ENCODE measurements at places on chromosomes 1 and 21.

DNA sequence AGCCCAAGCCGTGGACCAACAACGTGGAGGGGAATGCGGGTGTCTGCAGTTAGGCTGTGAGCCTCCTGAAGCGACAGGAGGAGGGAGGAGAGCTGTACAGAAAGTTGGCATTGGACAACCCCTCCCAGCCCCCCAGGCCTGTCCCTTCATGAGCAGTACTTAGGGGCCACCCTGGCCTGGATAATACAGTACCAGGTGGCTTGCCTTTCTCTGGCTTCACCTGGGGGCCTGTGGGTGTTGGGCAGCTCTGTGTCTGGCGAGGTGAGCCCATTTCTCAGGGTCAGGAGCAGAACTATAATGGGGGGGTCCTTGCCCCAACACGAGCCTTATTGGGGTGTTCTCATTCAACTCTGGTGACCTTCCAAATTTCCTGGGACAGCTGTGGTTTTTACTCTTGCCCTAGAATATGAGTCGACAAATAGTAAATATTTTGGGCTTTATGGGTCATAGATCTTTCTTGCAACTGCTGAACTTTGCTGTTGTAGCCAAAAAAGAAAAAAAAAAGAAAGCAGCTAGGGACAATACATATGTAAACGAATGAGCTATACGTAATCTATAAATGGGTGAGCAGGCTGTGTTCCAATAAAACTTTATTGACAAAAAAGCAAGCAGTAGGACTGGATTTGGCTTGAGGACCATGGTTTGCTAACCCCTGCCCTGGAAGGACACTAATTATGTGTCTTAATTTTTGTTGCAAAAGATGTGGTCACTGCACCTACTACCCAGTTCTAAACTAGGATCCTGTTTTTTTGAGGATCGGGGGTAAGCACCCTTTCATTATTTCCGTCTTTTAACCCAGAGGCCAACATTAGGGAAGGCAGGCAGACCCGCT, 11.4 kb downstream of the COQ8A start:
- DNase-seq = no peak

GRCh38 chr1:224496826-224497225, 62.2 kb upstream of the WDR26 start:
- no peak for DNase-seq

DNA sequence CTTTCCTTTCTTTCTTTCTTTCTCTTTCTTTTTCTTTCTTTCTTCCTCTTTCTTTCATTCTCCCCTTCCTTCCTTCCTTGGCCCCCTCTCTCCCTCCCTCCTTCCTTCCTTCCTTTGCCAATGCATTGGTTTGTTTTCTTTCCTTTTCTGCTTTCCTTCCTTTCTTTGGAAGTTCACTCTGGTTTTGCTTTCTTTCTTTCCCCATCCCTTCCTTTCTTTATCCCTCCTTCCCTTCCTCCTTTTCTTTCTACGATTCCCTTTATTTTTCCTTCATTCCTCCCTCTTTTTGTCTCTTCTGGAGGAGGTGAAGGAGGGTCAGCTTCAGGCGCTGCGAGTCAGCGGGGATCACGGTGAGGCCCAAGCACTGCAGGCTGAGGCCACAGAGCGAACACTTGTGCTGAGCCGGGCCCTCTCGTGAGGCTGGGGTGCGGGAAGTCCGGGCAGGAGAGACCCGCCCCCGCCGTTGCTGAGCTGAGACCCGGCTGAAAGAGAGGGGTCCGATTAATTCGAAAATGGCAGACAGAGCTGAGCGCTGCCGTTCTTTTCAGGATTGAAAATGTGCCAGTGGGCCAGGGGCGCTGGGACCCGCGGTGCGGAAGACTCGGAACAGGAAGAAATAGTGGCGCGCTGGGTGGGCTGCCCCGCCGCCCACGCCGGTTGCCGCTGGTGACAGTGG, 1.5 kb downstream of the SIM2 start:
- no peak for DNase-seq

DNA sequence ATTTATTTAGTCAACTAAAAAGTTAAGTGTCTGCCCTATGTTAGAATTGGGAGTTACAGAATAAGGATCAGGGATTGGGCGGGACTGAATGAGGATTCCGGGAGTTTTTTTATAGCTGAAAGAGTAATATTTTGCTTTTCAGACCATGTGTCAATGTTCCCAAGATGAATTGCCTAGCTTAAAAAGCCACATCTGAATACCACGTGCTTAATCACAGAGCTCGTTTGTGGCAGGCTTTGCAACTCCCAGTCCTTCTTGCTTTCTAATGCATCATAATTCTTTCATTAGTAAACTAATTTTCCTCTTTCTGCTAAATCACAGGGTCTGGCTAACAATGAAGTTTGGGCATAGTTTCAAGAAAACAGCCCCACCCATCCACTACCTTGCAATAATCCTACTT, 4.2 kb upstream of the BCL10 start:
- no peak for DNase-seq

DNA sequence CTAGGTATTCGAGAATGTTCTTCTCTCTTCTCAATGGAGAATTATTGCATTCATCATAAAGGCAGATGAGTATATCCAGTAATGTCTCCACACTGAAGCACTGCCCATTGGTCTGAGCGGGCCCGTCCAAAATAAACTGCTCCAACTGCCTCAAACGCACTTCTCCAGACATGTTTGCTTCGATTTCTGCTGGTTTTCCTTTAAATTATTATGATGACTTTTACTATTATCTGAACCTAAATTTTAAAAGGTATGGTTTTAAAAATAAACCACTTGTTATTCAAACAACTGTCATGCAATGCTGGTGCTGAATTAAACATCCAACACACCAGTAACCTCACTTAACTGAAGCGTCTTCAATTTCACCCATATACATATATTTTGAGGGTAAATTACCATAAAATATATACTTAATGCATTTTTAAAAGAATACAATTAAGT, 1.3 kb downstream of the CDC42BPA start:
- no peak for DNase-seq

GRCh38 chr1:59595774-59596173, 219.0 kb upstream of the HOOK1 start:
- no peak for DNase-seq

- no peak for DNase-seq
Observed at GRCh38 chr1:194940336-194941030, 1667.8 kb downstream of the KCNT2 start.

- DNase-seq = no peak
Observed at GRCh38 chr1:68111519-68112436, 61.4 kb upstream of the DIRAS3 start.

GRCh38 chr1:209213989-209214388, 369.5 kb upstream of the CAMK1G start:
- DNase-seq = no peak

DNA sequence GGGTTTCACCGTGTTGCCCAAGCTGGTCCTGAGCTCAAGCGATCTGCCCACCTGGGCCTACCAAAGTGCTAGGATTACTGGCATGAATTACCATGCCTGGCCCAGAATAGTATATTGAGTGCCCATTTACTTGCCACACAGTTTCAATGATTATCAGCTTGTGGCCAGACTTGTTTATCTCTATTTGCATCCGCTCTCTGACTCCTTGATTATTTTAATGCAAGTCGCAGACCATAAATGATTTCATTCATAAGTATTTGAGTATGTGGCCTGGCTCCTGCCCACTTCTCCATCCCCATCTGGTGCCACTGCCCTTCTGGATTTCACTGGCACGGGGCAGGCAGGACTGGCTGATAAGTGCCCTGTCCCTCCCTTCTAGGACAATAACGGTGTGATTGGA, 18.2 kb upstream of the TRNAU1AP start:
- DNase-seq = no peak

DNA sequence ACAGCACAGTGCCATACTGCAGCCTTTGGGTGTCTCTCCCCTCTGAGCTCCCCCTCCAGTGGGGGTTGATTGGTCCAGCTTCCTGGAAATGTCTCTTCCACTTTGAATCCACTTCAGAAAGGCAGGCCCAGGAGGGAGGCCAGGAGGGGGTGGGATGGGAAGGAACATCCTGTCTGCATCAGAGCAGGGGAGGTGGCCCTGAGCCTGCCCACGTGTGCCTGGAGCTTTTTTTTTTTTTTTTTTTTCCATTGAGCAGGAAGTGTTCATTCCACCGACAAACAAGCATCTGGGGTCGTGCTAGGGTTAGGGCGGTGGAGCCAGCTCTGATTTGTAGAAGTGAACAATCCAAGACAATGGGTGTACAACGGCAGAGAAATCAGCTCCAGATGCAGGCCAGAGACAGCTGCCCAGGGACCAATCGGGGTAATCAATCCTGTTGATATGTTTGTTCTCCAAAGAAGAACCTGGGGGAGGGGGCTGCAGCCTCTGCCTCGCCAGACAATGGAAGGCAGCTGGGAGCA, 93.3 kb downstream of the SSBP3 start:
- DNase-seq = no peak

DNA sequence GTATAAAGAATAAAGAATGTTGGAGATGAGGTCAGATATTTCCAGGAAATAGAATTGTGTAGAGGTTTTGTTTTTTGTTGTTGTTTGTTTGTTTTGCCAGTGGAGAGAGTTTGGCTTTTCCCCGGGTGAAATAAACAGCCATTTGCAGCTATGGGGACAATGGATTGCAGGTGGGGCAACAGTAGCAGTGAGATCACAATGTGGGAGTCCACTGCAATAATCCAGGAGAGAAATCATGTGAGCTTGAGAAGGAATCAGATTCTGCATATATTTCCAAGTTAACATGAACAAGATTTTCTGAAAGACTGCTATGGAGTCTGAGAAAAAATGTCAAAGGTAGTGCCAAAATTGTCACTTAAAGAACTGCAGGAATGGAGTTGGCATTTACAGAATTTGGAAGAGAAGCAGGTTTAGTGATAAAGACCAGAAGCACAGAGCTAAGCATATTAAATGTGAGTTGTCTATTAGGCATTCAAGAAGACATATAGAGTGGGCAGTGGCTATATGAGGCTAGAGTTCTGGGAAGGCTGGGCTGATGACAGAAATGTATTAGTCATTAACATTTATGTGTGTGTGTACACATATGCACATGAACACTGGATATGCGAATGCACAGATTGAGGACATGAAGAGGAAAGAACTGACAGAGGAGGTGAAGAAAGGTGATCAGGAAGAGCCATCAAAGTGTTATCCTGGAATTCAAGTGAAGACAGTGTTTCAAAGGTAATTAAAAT, 729.6 kb upstream of the PTBP2 start:
- DNase-seq = no peak

DNA sequence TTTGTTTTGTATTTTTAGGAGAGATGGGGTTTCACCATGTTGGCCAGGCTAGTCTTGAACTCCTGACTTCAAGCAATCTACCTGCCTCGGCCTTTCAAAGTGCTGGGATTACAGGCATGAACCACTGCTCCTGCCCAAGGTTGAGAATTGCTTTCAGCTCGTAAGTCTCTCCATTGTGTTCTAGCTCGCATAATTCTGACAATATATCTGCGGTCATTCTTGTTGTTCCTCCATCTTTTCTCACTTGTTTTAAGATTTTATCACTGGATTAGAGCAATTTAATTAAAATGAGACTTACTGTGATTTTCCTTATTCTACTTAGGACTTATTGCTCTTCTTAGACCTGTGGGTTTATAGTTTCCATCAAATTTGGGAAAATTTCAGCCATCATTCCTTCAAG, 102.9 kb downstream of the AHCTF1 start:
- no peak for DNase-seq

- no peak for DNase-seq
Observed at GRCh38 chr1:194477908-194478307, 1291.5 kb upstream of the B3GALT2 start.

GRCh38 chr1:29478151-29478791, 241.9 kb downstream of the PTPRU start:
- DNase-seq = no peak

DNA sequence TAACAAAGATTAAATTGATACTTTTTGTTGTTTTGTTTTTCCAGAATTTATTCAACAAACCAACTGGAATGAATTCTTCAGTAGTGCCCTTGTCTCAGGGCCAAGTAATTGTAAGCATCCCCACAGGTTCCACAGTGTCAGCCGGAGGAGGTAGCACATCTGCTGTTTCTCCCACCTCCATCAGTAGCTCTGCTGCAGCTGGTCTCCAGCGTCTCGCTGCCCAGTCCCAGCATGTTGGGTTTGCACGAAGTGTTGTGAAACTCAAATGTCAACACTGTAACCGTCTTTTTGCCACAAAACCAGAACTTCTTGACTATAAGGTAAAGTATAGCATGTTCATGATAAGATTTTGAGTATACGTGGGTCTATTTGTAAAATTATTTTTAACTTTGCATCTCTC, 118.5 kb downstream of the ZMYM4 start:
- no peak for DNase-seq
